ENCODE measurements at places on chromosomes 1 and 21. TPM values are rescaled to one million over a fixed set of nuclear protein-coding genes. Genes with fewer than 3 reads are reported as not detected.

DNA sequence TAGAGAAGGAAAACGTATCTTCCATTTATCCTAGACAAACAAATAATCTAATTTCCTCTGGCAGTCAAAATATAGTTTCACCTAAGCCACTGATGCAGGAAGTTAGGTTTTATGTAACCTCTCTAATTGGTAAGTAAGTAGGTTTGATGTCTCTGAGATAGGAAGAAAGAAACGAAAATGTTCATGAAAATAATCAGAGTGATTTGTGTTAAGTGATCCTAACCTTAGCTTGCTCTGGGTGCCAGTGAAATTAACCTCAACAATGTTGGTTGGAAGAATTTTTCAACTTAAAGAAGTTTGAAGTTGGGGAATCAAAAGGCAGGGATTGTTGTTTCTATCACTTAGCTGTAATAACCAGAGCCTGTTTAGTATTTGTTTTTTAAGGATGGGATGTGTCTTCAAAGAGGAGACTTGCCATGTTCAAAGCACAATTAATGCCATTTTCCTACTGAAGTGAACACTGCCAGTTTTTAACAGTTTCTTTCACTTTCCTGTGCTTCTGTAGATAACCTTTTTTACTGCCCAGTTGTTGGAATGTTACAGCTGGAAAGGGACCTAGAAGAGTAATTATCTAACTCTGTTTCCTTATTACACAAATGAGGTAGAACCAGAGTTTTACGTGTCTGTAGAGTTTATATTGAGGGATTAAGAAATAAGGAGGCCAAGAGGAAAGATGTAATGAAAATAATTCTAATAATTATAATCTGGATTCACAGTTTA lies 18.4 kb downstream of the HIPK1 start:
- no peak for DNase-seq

DNA sequence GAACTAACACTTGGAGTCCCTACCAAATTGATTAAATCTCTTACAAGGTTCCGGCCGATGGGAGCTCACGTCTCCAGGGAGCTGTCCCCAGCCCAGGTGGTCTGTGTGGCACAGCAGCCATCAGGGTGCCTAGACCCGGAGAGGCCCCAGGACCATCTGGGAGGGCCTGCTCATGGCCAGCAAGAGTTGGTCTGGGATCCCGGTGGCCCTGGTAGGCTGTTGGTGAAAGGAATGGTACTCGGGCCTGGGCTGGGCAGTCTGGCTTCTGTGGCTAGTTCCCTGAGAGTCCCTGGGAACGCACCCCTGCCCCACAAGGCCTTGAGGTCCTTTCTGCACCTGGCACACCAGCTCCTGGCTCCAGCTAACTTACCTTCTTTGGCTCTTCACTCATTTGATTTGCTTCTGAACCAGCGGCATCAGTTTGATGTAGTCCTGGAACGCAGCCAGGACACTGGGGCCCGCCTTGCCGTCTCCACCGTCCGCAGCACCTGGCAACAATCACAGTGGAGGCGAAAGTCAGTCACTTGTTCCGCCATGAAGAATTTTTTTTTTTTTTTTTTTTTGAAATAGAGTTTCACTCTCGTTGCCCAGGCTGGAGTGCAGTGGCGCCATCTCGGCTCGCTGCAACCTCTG lies 62.5 kb downstream of the SCCPDH start:
- DNase-seq = no peak

DNA sequence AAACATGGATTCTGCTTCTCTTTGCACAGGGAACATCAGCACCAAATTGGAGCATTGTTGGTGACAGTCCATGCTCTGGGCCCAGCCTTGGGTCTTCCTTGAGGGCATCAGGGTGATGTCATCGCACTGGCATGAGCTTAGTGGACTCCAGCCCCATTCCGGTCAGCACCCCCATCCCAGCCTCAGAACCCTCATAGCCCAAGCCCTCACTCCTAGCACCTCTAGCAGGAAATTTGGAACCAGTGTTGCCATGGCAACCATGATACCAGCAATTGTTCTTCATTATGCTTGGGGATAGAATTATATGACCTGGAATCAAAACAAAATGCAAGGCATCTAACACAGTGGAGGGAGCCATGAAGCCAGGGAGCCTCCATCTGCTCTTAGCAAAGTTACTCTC lies 83.1 kb downstream of the VWA5B1 start:
- DNase-seq = no peak

GRCh38 chr1:21653744-21654100 lies 15.4 kb downstream of the RAP1GAP start:
- DNase-seq = no peak

CFAP107 gene
- total RNA-seq = not detected

GRCh38 chr1:88502886-88503285 lies 181.2 kb upstream of the PKN2 start:
- no peak for DNase-seq

GRCh38 chr1:116159177-116159576 lies 48.0 kb downstream of the MAB21L3 start:
- DNase-seq = no peak
